ENCODE measurements at places on chromosomes 13 and 19.

DNA sequence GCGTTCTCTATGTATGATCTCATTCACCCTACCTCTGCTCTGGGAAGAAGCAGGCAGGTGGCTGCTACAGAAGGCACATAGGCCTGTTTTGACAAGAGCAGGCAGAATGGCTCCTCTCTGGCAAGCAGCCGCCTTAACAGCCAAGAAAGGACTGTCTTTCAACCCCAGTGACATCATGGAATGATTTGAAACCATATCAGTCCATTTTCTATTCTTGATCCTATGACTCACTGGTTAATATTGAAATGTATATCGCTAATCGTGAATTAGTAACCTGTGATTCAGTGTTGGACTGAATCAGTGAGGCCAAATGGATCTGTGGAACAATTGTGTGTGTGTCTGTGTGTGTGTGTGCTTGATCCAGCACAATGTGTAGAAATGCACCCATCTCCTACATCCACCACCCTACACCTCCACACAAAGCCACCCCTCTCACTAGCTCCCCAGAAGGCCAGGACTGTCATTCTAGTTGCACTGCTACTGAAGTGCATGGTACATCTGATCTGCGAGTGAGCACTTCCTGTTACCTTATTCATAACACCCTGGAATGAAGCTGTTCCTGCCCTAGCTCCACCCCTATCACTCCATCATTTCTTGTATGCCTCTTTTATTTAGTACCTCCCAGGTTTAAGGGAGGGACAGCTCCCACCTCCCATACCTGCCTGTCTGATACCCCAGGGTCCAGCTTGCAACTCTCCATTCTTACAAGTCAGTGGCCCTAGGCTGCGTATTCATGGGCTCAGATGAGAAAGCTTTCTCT lies 460.0 kb downstream of the FOXO1 start:
- no peak for DNase-seq

GRCh38 chr13:32134241-32135055 lies 102.9 kb downstream of the FRY start:
- no peak for DNase-seq

- DNase-seq: no peak
Observed at GRCh38 chr19:4593409-4593851, 33.9 kb upstream of the SEMA6B start.

DNA sequence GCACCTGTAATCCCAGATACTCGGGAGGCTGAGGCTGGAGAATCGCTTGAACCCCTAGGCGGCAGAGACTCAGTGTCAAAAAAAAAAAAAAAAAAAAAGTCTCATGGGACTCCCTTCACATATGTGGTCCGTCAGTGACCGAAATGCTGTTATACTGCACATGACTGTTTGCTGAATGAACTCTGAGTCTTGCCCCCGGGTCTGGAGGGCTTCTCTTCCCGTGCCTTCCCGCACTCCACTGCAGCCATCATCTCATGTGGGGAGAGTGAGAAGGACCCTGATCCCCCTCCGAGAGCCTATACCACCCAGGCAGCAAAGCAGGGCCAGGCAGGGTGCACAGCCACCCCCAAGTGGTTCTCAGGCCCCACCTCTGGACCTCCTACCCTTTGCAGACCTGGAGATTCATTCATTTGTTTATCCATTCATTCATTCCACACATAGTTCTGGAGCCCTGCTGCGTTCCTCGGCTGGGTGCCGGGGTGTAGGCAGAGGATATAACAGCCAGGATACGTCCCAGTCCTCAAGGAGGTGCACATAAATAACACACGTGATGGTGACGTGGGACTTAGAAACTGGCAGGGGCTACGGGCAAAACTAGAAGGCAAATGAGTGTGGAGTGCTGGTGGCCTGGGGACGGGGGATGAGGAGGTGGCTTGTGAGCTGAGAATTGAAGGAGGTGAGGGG lies 14.2 kb downstream of the NDUFA11 start:
- DNase-seq: no peak

DNA sequence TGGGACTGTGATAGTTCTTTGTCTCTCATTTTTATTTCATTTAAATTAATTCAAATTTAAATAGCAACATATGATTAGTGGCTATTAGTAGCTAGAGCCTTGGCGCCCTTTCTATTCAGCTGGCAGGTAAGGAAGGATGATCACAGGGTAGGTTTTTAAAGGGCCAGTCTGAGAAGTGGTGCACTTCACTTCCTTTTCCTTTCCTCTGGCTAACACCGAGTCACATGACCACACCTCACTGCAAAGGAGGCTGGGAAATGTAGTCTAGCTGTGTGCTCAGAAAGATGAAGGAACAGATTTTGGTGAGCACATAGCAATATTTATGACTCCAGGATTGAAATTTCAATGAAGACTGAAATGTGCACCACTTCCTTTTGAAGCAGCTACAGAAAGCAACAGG lies 128.7 kb downstream of the TSHZ3 start:
- no peak for DNase-seq

DNA sequence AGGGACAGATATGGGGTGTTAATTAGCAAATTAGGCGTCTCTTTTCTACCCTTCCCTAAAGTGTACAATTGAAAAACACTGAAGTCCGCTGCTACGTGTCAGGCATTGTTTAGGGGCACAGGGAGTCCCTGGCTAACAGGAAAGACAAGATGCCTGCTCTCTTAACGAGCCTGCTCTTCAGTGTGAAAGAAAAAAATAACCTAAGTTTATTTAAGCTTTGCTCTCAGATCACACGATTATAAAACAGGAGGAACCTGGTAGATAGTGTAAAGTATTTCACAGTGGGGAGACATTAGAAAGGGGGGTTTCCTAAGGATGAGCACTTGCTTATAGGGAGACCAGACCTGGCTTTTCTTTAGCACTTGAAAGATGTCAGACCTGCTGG lies 38.7 kb downstream of the IGFL2 start:
- no peak for DNase-seq

DNA sequence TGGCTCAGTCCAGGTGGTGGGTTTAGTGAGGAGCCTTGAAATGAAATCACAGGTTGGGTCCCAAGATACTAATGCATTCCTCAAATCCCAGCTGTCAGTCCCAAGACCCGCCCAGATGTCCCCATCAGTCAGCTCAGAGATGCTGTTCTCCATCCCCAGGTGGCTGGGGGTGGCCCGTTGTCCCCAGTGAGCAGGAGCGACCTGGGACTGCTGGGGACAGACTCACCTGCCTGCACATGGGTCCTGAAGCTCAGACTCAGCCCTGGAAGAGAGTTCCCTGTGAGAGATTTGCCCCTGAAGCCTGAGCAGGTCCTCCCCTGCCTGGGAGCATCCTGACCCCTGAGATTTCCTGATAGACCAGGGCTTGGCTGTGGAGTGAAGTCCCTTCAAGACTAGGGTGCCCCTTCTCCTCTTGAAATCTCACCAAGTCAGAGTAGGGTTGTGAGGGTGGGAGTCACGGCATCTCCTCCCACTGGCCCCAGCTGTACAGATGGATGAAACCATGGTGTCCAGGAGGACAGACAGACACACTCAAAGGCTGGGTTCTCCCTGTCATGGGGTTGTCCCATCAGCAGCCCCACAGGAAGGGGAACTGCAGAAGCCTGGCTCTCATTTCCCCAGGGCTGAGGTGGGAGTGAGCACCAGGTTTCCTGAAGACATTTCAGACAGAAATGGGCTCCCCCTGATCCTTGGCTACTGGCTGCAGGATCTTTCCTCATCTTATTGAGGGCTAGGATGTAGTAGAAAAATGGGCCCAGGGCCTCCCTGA lies 14.4 kb downstream of the LILRA5 start:
- no peak for DNase-seq

DNA sequence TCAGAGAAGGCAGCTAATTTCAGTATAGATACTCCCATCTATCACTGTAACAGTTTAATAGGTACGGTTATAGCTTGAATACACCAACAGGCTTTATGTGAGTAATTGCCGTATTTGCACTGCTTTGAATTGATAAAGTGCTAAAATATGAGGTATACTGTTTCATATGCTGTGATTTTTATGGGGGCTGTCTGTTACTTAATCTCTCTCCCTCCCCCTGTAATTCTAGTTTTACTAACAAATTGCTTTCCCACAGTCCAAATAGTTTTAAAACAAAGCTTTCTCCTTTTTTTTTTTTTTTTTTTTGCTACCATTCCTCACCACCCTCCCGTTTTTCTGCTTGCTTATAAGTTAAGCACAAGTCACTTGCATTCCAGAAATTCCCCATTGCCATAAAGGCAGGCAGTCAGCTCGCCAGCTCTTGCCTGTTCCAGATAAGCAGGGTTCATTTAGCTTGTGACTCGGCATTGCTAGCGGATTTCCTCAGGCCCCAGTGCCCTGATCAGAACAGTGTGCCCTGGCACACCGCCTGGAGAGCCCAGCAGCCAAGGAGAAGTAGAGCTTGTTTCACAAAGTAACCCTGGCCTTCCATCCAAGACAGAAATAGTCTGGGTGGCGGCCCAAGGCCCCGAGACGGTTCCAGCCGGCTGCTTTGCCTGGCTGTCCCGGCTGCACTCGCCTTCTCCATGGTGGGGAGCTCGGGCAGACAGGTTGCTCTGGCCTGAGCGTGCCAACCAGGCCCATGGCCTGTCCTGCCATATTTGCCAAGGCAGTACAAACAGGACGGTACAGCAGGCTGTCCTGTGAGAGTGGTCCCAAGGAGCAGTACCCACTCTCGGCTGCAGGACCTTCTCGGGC lies 43.5 kb upstream of the NPAS1 start:
- DNase-seq: no peak

DNA sequence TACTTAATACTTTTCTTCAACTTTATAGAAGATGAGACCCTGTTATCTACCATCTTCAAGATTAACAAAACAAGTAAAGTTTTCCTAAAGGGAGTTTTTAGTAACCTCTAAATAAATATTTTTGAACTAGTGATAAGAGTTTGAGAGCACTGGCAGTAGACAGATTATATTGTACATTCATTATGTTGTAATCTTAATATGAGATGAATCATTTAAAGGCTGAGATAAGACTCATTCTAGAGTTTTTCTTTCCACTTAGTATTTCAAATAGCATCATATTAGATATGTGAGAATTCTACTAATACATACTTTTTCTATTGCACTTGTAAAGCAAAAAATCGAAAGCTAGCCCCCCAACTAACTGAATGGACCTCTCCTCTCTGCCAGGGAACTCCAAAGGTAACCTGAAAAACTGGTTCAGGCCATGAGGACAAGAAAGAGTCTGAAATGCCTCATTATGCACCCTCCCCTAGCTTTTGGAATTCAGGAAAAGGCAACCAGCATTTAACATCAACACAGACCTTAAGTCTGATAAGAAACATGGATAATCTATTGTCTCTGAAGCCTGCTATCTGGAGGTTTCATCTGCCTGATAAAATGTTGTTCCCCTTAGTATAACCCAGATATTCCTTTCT lies 875.4 kb upstream of the SLC10A2 start:
- DNase-seq: no peak

GRCh38 chr19:55080968-55081769 lies 5.5 kb downstream of the EPS8L1 start:
- no peak for DNase-seq

- no peak for DNase-seq
Observed at GRCh38 chr13:98582947-98583346, 6.0 kb upstream of the STK24 start.

DNA sequence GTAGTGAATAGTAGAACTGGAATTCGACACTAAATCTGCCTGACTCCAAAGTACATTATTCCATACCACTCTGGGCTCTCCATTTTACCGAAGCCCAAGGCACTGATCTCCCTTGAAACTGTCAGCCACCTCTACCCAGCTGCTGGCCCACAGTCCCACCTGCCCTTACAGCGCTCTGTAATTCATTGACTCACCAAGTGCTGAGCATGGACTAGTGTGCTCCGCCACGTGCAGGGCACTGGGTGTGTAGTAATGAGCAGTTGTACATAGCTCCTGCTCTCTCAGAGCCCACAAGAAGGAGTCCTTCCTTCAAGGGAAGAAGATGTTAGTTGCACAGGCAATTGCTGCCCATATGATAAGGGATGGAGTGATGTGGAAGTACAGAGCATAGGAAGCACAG lies 76.6 kb upstream of the SIAH3 start:
- no peak for DNase-seq

DNA sequence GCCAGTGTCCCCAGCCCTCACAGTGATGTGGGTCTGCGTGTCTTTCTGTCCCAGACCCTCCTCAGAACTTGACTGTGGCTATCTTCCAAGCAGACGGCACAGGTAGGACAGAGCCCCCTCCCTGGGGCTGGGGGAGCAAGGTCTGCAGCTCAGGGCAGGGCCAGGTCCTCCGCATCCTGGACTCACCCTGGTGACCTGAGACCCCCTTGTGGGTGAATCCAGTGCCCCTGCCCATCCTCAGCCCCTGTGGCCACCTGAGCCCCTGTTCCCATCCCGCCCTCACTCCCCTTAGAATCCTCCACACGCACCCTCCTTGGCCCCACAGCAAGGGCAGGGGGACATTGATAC lies 39.0 kb upstream of the CD33 start:
- no peak for DNase-seq

- no peak for DNase-seq
Observed at GRCh38 chr19:33297401-33298145, 4.8 kb downstream of the CEBPA start.

GRCh38 chr19:48746738-48747575 lies at the start of gene IZUMO1:
Gene IZUMO1, minus strand, starts transcription at chr19:48746909. Its CDS starts 1,050 bp downstream, at chr19:48745859.
- no peak for DNase-seq

DNA sequence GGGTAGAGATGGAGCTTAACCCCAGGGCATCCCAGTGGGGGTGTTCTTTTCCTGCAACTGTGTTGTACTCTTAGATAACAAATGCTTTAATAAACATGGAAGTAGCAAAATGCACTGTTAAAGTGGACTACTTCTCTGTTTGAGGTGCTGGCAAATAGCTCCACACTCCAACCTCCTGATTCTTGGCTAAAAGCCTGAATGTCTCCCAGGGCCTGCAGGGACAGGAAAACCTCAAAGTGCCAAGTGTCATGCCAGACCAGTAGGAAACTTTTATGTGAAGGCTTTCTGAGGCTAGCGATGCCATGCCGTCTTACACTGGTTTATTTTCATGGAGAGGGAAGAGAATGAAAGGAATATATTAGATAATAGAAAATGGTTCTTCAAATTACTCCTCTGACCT lies 6.8 kb downstream of the FREM2 start:
- DNase-seq: no peak

DNA sequence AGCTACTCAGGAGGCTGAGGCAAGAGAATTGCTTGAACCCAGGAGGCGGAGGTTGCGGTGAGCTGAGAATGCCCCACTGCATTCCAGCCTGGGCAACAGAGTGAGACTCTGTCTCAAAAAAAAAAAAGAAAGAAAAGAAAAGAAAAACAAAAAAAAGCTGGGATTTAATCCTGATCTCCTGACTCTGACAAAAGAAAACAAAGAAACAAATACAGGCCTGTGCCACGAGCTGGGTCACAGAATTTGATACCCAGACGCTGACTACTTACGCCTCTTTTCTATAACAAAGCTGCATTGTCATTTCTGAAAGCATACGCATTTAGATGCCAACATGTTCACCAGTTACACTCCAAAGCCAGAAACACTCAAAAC lies 18.2 kb upstream of the GTF2F2 start:
- no peak for DNase-seq
